ENCODE measurements at places on chromosomes 7 and 10.

GRCh38 chr10:125983161-125983560 lies 86.8 kb downstream of the FANK1 start:
- no peak for DNase-seq

DNA sequence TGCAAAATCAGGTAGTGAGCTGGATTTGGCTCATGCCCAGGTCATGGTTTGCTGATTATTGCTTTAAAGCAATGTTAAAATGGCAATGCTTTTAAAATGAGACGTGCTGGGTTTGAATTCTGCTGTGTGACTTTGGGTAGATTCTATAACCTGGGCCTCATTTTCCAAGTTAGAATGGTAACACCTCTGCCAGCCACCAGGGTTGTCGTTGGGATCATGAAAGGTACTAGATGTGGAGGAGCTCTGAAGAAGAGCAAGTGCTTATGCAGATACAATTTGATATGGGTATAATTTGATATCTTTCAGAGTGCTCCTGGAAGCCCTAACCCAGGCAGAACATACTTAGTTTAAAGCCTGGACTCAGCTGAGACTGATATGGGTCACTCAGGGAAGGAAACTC lies 60.0 kb downstream of the EVX1 start:
- DNase-seq, result no peak

- no peak for DNase-seq
Measured at GRCh38 chr7:38129162-38129561, 48.9 kb upstream of the STARD3NL start.

GRCh38 chr10:111837086-111837485 lies 346.5 kb downstream of the GPAM start:
- DNase-seq, result no peak

GRCh38 chr7:75611557-75612178 lies 119.5 kb downstream of the SPDYE5 start:
- DNase-seq, result no peak

DNA sequence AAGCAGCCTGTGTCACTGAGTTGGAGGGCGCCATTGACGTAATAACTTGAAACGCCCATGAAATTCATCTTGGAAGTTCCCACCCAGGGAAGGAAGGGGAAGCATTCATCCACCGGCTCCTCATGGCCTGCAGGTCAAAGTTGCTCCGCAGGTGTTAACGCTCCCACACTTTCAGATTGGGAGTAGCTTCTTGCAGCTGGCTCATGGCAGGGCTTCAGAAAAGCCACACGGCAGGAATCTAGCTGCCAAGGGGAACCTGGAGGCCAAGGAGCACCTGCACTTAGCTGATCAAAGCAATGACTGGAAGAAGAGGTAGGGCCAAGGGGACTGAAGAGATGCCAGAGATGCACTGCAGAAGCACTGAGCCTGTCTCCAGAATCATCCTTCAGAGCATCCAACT lies 203.2 kb downstream of the ARHGAP12 start:
- no peak for DNase-seq

GRCh38 chr10:4240608-4241197 lies 455.7 kb upstream of the KLF6 start:
- DNase-seq, result no peak

GRCh38 chr7:110881721-110882120 lies 209.2 kb upstream of the LRRN3 start:
- no peak for DNase-seq

GRCh38 chr10:32000937-32001336 lies 55.3 kb downstream of the KIF5B start:
- DNase-seq, result no peak

- DNase-seq, result no peak
Measured at GRCh38 chr10:92413011-92413410, 122.0 kb downstream of the MARCHF5 start.

DNA sequence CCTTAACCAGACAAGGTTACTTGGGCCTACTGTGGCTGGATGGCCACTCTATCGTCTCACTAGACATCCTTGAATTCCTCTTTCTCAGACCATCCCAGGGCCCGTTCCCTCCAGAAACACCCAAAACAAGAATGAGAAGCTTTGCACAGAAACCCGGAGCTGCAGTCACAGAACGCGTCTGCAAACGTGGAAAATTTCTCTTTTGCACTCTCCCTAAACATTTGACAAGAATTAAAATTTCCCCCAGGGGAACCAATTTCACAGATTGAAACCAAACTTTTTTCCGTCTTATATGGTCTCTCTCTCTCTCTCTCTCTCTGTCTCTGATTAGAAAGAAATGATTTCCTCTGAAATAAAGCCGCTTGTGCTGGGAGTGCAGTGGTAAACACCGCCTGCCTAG lies 120.7 kb downstream of the MKX start:
- no peak for DNase-seq

DNA sequence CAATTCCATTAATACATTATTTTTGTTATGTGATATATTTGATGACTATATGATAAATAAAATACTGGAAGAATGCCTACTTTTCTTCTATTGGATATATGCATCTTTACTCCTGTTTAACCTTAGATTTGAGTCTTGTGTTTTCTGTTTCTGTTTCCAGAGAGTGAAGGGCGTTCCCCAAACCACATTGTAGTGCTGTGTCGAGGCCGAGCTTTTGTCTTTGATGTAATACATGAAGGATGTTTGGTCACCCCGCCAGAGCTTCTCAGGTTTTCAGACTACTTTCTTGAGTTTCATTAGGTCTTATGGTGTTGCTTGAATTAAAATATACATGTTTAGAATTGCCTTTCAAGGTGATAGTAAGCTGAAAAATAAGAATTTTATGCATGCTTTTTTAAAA lies 23.8 kb downstream of the CROT start:
- no peak for DNase-seq

- no peak for DNase-seq
Measured at GRCh38 chr10:76429368-76430060, 998.1 kb downstream of the LRMDA start.

DNA sequence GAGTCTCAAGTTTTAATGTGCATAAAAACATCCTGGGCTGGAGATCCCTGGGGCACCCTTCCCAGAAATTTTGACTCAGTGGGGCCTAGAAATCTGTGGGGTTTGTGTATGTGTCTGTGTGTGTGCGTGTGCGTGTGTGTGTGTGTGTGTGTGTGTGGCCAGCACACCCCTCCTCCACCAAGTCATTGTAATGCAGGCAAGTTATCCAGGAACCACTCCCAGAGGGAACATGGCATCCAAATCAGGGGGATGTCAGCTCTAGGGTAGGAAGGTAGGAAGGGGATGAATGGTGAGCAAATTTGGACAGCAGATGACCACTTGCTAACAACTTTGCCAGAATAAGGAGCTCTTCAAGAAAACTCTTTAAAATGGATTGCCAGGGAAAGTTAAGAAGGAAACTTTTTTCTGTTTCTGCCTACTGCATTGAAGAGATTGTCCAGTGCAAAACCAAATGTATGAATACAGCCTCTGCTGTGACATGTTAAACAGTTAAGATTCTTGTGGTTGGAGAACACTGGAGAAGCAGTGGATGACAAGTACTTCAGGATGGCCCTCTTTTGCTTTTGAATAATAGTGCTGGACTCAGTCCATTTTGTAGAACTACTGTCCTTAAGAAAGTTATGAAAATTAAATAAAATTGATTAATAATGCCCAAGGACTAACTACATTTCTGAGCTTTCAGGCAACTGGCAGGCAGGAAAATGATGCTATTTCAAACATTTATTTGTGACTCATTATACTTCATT lies 12.3 kb downstream of the STAMBPL1 start:
- no peak for DNase-seq

GRCh38 chr10:92003258-92003657 lies 79.7 kb downstream of the BTAF1 start:
- no peak for DNase-seq

DNA sequence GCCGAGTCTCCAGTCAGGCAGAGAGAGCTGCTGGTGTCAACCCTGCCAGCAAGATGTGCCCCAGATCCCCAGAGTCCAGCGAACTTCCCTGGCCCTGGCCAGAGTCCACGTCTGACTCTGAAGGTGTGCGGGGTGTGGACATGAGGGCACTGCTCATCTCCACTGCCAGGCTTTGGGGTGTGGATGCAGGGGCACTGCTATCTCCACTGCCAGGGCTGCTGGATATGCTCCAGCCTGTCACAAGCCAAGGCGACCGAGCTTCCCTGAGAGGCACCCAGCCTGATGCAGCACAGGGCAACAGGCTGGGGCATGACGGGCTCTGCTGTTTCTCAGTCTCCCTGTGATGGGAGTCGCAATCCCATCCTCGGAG lies 596.8 kb downstream of the PTPRN2 start:
- no peak for DNase-seq

GRCh38 chr7:12220389-12221046 lies 9.4 kb downstream of the TMEM106B start:
- no peak for DNase-seq

GRCh38 chr10:48384699-48384982 lies 78.2 kb downstream of the MAPK8 start:
- no peak for DNase-seq

DNA sequence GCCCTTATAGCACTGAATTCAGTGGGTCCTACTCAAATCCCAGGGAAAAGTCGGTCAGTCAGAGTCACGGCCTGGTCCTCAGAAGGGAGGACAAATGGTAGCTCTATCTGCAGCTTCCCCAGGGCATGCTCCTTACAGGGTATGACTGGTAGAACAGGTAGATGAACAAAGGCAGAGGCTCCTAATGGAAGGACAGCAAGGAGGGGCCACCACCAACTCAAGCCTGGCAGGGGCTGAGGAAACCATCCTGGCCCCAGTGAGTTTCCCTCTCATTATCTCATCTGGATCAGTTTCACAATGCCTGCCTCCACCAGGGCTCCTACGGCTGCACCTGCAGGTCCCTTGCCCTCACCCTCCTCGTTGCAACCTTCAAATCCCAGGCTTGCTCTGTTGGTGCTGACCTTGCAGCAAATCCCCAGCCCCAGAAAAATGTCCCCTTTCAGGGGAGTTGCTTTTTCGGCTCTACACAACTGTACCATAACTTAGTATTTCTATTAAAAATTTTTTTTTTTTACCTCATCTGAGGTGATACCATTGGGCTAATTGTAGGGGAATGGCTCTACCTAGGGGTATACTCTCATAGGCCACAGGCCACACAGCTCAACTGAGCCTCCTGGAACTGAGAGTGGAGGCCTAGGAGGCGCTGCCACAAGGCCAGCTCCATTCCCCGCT lies 2.4 kb upstream of the MYO1G start:
- DNase-seq, result no peak

GRCh38 chr7:153185936-153186335 lies 426.4 kb downstream of the ACTR3B start:
- no peak for DNase-seq

GRCh38 chr10:120372917-120373316 lies 84.1 kb upstream of the PLPP4 start:
- no peak for DNase-seq

GRCh38 chr10:48493083-48493871 lies 111.6 kb downstream of the ARHGAP22 start:
- DNase-seq, result peak; percentile 42

DNA sequence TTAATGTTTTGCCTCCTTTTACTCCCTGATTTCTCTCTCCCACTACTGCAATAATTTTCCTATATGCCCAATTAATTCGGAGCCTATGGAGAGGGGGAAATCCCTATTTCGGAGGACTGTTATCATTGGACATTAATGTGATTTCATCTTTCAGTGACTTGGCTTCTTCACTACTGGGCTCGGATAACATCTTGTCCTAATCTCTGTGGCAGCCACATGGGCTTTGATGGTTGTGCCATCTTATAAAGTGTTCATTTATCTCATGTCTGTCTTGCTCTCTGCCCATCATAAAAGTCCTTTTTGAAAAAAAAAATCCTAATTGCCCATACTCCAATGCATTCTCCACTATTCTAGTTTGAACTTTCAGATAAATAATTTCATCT lies 15.5 kb upstream of the FAM3C start:
- DNase-seq, result no peak

- no peak for DNase-seq
Measured at GRCh38 chr7:94906065-94906851, 1.1 kb upstream of the PPP1R9A start.

DNA sequence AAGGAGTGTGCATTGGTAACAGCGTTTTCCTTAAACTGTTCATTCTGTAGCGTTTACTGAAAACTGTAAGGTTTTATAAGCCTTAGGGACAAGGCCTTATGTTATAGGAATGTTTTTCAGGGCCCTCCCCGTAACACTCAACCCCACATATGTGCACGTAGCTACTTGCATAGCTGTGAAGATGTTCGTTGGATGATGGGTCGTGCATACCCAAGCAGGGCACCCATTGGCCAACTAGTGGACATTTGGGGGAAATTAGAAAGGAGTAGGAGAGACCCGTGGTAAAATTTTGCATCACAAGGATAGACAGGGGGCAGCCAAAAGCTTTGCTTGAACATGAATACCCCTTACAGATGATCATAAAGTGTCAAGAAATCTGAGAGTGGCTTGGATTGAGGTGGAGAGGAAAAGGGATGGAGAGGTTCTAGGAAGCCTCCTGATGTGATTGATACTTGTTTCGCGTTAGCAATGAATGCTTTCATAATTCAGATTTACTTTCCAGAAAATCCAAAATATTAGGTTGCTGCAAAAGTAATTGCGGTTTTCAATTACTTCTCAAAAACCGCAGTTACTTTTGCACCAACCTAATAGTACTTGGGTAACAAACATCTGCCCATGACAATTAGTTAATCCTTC lies 878 bp downstream of the SEC61A2 start:
- peak; percentile 55 for DNase-seq

GRCh38 chr10:118930614-118931013 lies 98.9 kb upstream of the NANOS1 start:
- DNase-seq, result no peak

DNA sequence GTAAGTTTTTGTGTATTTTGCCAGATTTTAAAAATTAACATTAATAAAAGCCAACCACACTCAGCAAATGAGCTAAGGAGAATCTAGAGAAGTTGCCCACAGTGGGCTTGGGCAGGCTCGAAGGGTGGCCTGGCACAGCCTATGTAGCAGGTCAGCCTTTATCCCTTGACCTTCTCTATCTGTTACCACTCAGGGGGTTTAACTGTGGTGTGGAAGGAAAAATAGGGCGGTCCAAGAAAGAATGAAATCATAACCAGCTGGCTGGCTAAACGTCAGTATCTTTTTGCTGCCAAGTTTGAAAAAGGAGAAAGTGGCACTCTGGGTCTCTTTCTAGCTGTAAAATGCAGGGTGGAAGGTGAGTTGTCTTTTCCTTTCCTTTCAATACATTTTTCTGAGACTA lies 130.3 kb upstream of the ASAH2 start:
- no peak for DNase-seq

DNA sequence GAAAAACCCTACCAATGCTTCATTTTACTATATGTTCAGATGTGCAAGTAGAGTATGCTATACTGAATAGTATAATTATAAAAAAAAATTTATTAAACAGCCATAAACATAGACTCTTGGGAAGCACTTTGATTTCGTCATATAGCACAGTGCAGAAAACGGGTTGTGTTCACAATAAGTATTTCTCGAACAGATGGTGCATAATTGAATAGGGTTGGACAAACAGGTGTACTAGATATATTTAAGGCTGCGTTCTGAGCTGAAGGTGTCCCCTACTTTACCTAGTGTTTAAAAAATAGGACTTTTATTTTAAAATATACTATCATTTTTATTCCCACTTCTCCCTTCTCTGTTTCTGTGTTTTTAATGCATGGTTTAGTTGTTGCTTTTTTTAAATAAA lies 841.5 kb downstream of the ANKRD7 start:
- DNase-seq, result no peak

GRCh38 chr10:59698326-59698725 lies 11.3 kb downstream of the SLC16A9 start:
- no peak for DNase-seq

Data from H1 (cell line).